NCI-H2029 treated with DMSO at 0.1 percent for 48 hours (cell line): ENCODE measurements at places on chromosomes 5 and 9.
A peak's percentile ranks its signal among the peaks of the same experiment; 100 is the strongest.

DNA sequence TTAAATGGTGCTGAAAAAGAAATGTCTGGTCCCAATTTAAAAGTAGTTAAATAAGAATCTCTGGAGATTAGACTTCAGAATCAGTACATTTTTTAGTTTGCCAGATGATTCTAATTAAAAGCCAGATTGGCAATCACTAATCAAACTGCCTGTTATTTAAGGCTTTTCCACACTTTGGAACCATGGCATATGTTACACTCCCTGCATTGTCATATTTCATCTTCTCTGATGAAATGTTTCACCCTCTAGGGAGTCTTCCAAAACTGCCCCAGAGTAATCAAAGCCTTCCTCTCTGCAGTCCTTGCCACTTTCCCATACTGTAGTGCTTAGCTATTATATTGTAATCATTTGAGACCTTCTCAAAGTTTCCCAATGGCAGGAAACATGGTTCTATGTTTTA lies 17.5 kb upstream of the OR13C9 start:
- DNase-seq: no peak

DNA sequence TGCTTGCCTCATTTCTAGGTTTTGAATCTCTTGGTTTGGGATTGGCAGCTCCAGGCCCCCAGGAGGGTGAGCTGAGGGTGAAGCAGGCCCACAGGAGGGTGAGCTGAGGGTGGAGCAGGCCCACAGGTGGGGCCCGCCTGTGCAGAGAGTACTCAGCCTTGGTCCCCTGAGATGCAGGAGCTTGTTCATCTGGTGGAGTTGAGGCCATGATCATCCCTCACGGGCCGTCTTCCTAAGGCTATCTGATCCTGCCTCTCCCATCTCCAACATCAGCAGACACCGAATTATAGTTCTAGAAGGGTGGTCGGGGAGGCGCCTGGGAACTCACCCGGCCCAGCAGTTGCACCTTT lies 131.7 kb upstream of the PHYKPL start:
- no peak for DNase-seq

DNA sequence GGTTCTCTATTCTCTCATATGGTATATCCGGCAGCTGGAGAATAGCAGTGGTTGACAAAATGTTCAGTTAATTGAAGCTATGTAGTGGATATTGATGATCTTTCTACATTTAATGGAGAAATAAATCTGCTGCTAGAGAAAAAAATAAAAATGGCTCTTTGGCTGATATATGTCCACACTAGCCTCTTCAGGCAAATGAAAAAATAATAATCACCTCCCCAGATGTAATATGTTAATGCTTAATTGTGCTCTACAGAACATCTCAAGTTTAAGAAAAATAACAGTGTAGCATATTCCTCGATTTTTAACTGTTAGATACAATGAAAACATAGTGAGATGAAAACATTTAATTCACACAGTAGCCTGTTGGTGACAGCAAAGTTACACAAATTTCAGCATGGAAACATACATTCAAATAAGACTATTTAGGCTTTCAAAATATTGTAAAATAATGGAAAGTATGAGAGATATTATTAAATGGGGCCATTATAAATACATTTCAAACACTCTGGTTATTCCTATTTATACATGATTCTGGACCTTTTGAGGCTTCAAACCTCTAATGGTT lies 543.0 kb downstream of the MAT2B start:
- DNase-seq: no peak

DNA sequence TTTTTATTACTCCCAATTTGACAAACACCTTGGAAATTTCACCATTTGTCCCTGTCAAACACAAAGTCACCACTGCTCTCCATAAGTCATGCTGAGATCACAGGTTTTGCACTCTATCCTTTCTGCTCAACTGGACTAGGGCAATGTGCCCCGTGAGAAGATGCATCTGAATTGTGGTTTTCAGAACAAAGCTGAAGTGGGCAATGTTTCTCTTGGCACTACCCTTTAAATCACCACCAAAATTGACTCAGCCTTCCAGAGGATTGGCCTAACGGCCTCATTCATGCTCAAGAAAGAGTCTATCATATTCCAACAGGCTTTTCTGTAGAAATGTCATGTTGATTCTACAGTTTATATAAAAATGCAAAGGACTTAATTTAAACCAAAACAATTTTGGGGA lies 81.0 kb upstream of the TRIO start:
- DNase-seq: peak; percentile 63

DNA sequence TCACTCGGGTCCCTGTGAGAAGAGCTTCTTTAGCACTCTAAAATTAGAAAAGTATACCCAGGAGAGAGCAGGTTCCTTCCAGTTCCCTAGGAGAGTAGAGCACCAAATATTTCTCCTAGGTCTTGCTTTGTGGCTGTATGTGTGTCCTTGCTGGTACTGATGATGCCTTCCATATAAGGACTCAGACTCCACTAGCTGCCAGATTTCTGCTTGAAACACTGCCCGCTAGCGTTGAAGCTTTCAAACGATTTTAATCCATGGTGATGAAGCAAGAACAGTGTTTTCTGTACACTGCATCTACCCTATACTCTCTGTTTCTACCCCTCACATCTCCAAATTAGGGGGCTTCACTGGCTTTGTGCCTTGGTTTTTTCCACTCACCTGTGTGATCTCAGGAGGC lies 2.4 kb upstream of the SMC2 start:
- peak; percentile 86 for DNase-seq

- DNase-seq: no peak
Observed at GRCh38 chr5:2802693-2803365, 51.4 kb upstream of the IRX2 start.

- no peak for DNase-seq
Observed at GRCh38 chr9:78163834-78164233, 72.0 kb upstream of the CEP78 start.

GRCh38 chr5:170429014-170429413 lies 39.8 kb upstream of the KCNMB1 start:
- no peak for DNase-seq

DNA sequence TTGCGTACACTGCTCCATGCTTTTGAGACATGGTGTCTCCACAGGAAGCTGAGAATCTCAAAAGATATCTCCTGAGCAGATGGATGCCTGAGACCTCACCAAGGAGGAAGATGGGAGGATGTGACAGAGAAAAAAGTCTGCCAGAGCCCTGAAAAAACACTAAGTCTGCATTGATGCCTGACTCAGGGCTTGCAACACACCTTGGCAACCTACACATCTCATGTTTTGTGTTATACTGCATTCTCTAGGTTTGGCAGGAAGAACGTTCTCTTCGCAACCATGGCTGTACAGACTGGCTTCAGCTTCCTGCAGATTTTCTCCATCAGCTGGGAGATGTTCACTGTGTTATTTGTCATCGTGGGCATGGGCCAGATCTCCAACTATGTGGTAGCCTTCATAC lies 19.2 kb downstream of the SLC22A4 start:
- DNase-seq: no peak

DNA sequence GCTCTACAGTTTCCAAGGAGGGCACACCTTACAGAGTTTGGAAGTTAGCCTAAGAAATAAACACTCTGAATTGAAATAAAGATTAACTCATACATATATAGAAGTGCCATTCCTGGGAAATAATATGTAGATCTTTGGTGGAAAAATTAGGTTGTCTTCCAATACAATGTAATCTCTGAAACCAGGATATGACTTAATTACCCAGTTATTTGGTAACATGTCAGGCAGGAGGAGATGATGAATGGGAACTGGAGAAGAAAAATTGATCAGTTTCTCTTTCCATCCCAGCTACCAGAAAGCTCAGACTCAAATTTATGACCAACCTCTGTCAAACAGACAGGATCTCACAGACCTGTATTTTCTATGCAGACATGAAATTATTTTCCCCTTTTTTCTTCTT lies 215.2 kb upstream of the SNX2 start:
- no peak for DNase-seq

DNA sequence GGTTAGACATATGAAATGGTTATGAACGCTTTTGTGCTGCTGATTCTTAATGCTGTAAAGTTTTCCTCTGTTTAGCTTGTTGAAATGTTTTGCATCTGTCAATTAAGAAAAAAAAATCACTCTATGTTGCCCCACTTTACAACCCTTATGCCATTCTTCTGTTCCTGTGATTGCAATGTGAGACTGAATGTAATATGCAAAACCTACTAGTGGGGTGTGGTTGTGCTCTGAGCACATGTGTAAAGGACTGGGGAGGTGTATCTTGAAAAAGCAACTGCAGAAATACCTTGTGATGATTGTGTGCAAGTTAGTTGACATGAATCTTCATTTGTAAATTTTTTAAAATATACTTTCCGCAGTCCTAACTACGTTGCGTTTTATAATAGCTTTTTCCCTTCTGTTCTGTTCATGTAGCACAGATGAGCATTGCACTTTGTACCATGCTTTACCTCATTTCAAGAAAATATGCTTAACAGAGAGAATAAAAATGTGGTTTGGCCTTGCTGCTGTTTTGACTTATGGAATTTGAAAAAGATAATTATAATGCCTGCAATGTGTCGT lies 357.0 kb upstream of the PIK3R1 start:
- no peak for DNase-seq

DNA sequence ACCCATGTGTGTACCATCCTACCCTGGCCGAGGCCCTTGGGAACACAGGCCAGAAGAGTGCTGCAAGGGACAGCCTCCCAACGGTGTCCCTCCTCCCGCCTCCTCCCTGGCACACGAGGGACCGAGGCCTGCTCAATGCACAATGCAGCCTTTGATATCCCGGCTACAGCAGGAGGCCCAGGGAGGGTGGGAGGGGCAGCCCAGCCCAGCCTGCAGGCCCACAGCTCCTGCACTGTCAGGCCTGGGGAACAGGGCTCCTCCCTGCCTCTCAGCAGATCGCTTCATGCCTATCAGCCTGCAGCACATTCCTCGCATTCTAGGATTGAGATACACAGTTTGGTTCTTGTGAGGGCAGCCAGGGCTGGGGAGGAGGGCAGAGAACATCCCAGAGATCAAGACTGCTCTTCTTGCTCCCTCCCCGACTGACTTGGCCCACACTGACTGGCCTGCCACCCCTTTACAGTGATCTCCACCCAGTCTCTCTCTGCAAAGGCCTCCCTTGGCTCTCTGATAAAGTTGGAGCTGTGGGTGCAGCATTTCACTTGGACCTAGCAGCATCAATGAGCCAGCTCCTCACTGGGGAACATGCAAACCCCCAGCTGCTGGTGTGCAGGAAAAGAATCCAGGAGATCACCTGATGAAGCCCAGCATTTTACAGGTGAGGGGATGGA lies at the start of gene SH3TC2:
SH3TC2 (minus strand) TSS at position 46 of the 671 bp plus-strand sequence; CDS start at position 6, 40 bp downstream.
- DNase-seq: no peak

- DNase-seq: peak; percentile 1
Observed at GRCh38 chr9:14095277-14095676, 218.7 kb downstream of the NFIB start.

GRCh38 chr9:10548348-10548747 lies 64.5 kb downstream of the PTPRD start:
- no peak for DNase-seq

DNA sequence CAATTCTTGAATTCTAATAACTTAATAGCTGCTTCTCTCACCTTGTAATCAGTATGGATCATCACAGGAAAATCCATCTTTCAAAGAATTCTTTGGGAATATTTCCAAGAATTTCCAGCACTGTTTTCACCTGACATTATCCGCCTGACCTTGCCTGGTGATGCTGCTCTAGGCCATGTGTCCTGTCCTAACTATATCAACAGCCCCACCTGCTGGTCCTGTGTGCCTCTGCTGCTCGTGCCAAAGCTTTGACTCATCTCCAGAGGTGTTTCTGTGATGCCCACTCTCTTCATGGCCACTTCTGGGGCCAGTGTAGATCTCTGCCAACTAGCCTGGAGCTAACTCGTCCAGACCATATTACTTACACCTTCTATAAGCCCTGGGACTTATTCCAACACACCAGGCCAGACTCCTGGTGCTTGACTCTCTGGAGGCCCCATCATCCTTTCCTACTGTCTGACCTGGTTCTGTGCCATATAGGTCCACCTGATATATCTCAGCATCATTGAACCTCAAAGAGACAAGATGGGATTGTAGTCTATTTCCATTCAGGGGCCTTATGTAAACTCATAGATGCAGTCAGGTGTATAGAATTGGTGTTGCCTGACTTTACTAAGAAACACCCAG lies 67.5 kb upstream of the CKMT2 start:
- peak; percentile 13 for DNase-seq

GRCh38 chr9:91193658-91194391 lies 167.9 kb downstream of the AUH start:
- DNase-seq: peak; percentile 31

DNA sequence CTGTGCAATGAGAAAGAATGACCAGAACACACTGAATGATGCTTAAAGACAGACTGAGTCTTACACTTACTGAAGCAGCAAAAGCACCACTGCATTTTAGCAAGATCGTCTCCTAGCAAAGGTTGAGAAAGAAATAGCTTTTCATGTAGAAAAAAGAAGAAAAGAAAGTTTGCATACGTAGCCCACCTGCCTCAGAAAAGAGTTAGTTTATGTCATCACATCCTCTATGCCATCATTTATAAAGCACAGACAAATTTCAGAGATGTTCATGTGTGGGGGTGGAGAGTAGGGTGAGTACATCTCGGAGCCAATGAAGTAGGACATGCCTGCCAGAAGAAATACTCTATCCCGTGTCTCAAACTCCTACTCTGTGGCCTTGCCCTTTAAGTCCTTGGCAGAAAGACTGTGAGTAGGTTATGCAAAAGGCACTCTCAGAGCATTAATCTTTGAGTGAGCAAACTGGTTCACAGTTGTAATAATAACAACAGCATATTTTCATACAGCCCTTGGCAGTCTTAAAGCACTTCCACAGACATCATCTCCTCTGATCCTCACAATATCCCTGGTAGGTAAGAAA lies 22.4 kb downstream of the NRG2 start:
- no peak for DNase-seq

DNA sequence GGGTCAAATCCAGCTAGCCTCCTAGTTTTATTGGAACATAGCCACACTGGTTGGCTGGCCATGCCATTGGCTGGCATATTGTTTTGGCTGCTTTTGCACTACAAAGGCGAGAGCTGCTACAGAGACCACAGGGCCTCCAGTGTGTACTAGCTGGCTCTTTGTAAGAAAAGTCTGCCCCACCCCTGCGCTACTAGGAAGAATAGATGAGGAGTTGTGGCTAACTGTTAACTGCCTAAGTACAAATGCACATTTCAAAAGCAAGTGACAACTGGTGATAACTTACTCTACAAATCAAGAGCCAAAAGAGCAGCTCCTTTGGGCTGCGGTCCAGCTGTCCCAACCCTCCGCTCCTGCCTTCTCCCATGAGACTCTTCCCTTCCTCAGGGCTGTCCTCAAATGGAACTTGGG lies 63.9 kb downstream of the SERINC5 start:
- no peak for DNase-seq

DNA sequence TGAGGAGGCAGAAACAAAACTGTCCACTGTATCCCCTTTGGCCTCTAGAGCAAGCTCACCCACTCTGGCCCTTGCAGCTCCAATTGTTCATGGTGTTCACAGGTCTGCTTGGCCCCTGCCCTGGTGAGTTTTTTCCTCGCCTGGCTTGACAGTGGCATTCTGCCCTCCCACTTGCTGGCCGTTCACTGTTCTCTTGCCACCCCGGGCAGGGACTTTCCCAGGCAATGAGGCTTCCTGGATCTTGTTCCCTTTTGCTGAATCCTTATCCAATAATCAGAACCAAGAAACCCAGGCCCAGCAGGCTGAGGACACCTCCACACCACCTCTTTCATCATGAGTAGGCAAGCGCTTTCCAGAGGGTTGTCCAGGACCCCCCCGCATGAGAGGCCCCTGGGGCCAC lies 31.2 kb downstream of the ZNF618 start:
- no peak for DNase-seq

GRCh38 chr5:1926471-1927341 lies 44.0 kb upstream of the IRX4 start:
- no peak for DNase-seq

GRCh38 chr9:120723565-120723964 lies 9.3 kb upstream of the MEGF9 start:
- DNase-seq: no peak

- DNase-seq: no peak
Observed at GRCh38 chr5:88732181-88732633, 150.8 kb downstream of the MEF2C start.
